ENCODE measurements at places on chromosomes 2 and 18.

DNA sequence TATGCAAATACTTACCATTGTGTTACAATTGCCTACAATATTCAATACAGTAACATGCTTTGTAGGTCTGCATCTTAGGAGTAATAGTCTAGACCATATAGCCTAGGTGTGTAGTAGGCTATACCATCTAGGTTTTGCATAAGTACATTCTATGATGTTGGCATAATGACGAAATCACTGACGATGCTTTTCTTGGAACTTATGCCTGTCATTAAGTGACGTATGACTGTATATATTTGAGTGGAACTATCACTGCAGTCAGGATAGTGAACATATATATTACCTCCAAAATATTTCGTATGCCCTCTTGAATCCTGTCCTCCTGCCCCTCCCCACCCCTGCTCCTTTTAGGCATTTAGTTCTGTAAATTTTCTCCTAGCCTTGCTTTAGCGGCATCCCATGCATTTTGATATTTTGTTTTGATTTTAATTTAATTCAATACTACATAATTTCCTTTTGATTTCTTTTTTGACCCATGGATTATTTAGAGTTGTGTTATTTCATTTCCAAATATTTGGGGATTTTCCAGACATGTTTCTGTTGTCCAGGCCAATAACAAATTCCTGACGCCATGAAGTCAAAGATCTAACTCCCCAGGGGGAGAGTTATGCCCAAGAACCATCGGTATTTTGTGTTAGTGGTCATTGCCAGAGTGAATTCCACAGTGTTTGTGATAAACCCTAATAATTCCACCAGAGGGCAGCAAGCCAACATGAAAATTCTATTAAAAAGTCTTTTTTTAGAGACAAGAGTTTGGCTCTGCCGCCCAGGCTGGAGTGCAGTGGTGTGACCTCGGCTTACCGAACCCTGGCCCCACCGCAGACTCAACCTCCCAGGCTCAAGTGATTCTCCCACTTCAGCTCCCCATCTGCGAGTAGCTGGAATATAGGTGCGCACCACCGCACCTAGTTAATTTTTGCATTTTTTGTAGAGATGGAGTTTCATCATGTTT lies 24.2 kb upstream of the CASP8 start:
- H3K27ac ChIP-seq, result peak overlapping the region; percentile 37
- no peaks in the 10 kb centered on the region for H3K36me3 ChIP-seq
- peak; percentile 37 for DNase-seq
- H3K4me1 ChIP-seq, result peaks cover 6% of the 10 kb centered on the region
- H3K4me3 ChIP-seq, result no peak overlapping the region

GRCh38 chr2:30711646-30712085 lies 95.6 kb downstream of the CAPN13 start:
- no peaks in the 10 kb centered on the region for H3K27me3 ChIP-seq
- no peaks in the 10 kb centered on the region for H3K36me3 ChIP-seq
- peaks cover 3% of the 10 kb centered on the region for H3K4me1 ChIP-seq
- DNase-seq, result peak; percentile 89
- no peak overlapping the region for H3K27ac ChIP-seq

DNA sequence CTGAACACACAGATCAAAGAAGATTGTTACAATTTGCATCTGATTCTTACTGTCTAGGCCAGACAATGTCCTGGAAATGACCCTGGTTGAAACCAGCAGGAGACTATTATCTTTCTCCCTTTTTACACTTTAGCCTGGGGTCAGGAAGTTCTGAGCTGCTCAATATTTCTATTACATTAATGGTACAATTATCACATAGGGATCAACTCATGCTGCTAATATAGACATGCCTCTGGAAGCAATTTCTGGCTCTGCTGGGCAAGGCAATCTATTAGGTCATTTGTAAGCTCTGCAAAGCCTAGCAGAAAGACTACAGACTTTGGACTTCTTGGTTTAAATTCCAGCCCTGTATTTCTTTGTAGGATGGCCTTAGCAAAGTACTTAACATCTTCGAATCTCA lies 205.3 kb downstream of the LRP1B start:
- no peaks in the 10 kb centered on the region for H3K4me1 ChIP-seq
- no peaks in the 10 kb centered on the region for H3K36me3 ChIP-seq
- H3K27ac ChIP-seq, result no peak overlapping the region
- no peaks in the 10 kb centered on the region for H3K27me3 ChIP-seq
- DNase-seq, result no peak

GRCh38 chr18:69890558-69890957 lies 57.1 kb downstream of the CD226 start:
- no peaks in the 10 kb centered on the region for H3K27me3 ChIP-seq
- H3K4me1 ChIP-seq, result no peaks in the 10 kb centered on the region
- H3K36me3 ChIP-seq, result no peaks in the 10 kb centered on the region

DNA sequence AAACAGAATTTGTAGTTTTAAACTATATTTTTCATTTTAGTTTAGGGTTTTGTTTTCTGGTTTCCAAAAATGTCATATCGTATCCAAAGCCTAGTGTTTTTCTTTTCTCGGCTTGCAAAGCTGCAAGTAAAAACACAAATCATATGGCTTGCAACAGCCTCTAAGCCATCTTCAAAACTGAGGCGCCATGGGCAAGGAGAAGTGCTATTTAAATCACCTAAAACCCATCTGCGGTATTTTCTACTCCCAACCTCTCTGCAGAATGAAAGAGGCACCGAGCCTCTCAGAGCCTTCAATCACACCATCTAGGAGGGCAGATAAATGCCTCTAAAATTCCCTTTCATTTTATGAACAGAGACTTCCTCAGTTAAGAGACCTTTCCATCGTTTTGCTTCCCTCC lies 25.2 kb downstream of the FECH start:
- H3K36me3 ChIP-seq, result no peaks in the 10 kb centered on the region
- DNase-seq, result no peak
- no peaks in the 10 kb centered on the region for H3K27me3 ChIP-seq
- H3K4me3 ChIP-seq, result no peak overlapping the region
- H3K27ac ChIP-seq, result no peak overlapping the region

DNA sequence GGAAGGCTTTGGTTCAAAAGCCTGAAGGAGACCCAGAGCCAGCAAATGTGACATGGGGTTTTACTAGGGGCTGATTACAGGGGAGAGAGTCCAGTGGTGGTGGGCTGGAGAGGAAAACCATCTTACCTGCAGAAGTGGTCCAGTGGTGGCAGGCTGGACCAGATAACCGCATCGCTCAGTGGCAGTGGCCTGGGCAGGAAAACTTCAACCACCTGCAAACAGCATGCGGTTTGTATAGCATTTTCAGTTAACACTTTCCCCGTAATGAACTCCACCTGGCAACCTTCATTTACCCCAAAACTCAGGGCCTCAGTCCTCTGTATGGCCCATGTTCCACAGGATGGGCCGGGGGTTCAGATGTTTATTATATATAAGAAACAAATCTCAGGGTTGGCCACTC lies 114.4 kb downstream of the LRRTM1 start:
- no peak overlapping the region for H3K4me3 ChIP-seq
- no peaks in the 10 kb centered on the region for H3K36me3 ChIP-seq
- DNase-seq, result no peak
- no peaks in the 10 kb centered on the region for H3K4me1 ChIP-seq
- H3K27ac ChIP-seq, result no peak overlapping the region

- no peak for DNase-seq
- no peak overlapping the region for H3K4me3 ChIP-seq
- H3K4me1 ChIP-seq, result peaks cover 14% of the 10 kb centered on the region
Observed at GRCh38 chr2:204115137-204116056, 178.8 kb downstream of the ICOS start.

DNA sequence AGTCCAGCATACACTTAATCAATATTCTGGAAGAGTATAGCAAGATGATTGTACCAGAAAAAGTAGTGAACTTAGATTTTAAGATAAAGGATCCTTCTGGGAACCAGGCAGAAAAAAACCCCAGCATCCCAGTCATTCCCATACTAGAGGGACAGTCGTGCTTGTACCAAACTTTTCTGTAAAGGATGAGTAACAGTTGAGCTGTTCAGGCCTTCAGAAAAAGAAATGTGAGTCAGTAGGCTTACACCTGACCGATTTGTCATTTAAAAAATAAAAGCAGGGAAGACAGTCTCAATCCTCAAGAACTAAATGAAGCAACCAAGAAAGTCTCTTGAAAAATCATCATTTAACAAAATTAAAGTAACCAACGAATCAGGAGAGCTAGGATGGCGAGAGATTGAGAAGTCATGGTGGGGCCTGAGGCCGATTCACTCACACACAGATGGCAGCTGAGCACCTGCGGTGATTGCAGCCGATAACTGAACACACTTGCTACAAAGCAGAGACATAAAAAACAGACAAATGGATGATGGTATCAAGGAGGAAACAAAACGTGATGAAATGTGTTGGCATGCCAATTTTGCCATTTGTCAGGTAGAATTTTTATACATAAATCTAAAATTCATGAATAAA lies 170.0 kb upstream of the ALKAL2 start:
- H3K27me3 ChIP-seq, result no peaks in the 10 kb centered on the region
- H3K36me3 ChIP-seq, result no peaks in the 10 kb centered on the region
- no peak overlapping the region for H3K4me3 ChIP-seq
- H3K4me1 ChIP-seq, result no peaks in the 10 kb centered on the region
- no peak for DNase-seq

GRCh38 chr18:75238786-75239185 lies 28.2 kb downstream of the TSHZ1 start:
- H3K36me3 ChIP-seq, result no peaks in the 10 kb centered on the region
- no peak for DNase-seq
- no peaks in the 10 kb centered on the region for H3K4me1 ChIP-seq
- no peaks in the 10 kb centered on the region for H3K27me3 ChIP-seq

- H3K27ac ChIP-seq, result no peak overlapping the region
- H3K27me3 ChIP-seq, result no peaks in the 10 kb centered on the region
- no peaks in the 10 kb centered on the region for H3K36me3 ChIP-seq
- H3K4me3 ChIP-seq, result no peak overlapping the region
- DNase-seq, result no peak
Observed at GRCh38 chr2:239908744-239909143, 116.4 kb downstream of the NDUFA10 start.

DNA sequence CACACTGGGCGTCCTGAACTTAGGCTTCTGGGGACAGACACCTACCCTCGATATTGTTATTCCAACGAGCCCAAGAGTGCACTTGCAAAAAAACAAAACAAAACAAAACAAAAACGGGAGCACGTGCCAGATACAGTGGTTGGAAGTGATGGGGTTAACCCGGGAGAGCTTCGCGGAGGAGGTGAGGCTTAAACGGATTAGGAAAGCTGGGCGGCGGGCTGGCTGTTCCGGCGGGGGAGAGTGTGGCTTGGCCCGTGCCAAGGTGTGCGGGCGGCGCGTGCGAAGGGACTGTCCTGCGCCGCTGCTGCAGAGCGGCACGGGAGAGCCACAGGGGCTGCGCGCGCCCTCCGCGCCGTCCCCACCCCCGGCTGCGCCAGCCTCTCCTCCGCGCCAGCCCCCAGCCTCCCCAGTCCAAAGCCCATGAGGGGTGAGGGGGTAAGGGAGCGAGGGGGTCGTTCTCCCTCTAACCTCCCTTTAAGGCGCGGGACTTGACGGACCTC lies 1.5 kb upstream of the SLC30A3 start:
- no peak overlapping the region for H3K27ac ChIP-seq
- no peaks in the 10 kb centered on the region for H3K36me3 ChIP-seq
- peaks cover 100% of the 10 kb centered on the region for H3K27me3 ChIP-seq
- H3K4me1 ChIP-seq, result peaks cover 36% of the 10 kb centered on the region
- no peak for DNase-seq
- H3K4me3 ChIP-seq, result peak overlapping the region; percentile 38

- H3K36me3 ChIP-seq, result no peaks in the 10 kb centered on the region
- H3K27ac ChIP-seq, result no peak overlapping the region
- H3K4me1 ChIP-seq, result no peaks in the 10 kb centered on the region
- DNase-seq, result no peak
- no peaks in the 10 kb centered on the region for H3K27me3 ChIP-seq
Observed at GRCh38 chr2:51789918-51790317, 758.0 kb upstream of the NRXN1 start.

All from transverse colon (tissue), 4 donors.